ENCODE measurements at places on chromosomes 1 and 21.

GRCh38 chr1:164602480-164603093, 43.6 kb downstream of the PBX1 start:
- DNase-seq: no peak

GRCh38 chr21:35987475-35987874, 72.9 kb downstream of the SETD4 start:
- DNase-seq: no peak

DNA sequence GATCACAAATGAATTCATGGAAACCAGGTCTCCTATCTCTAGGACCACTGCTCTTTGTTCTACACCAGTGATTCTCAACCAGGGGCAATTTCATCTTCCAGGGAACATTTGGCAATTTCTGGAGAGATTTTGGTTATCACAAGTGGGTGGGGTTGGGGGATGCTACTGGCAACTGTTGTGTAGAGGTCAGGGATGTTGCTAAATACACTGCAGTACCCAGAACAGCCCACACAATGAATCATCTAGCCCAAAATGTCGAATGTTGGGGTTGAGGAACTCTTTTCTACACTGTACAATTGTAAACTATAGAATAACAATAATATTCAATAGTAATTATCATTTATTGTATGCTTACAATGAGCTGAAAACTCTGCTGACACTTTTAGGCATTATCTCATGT, 55.7 kb upstream of the UBE2U start:
- peak; percentile 35 for DNase-seq

- DNase-seq: no peak
Measured at GRCh38 chr21:25314247-25314646, 293.0 kb downstream of the MRPL39 start.

DNA sequence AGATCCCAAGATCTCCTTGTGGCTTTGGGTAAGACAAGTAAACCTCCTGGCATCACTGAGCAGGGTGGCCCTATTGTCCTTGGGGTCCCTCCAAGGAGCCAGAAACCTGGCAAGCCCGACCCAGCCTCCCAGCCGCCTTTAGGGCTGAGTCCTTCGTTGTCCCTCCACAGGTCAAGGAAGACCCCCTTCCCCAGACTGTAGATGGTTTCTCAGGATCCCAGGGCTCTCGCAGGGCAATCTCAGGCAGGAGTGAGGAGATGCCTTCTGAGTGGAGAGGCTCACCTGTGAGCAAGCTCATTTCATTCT, 71.6 kb upstream of the CSF3R start:
- DNase-seq: no peak

DNA sequence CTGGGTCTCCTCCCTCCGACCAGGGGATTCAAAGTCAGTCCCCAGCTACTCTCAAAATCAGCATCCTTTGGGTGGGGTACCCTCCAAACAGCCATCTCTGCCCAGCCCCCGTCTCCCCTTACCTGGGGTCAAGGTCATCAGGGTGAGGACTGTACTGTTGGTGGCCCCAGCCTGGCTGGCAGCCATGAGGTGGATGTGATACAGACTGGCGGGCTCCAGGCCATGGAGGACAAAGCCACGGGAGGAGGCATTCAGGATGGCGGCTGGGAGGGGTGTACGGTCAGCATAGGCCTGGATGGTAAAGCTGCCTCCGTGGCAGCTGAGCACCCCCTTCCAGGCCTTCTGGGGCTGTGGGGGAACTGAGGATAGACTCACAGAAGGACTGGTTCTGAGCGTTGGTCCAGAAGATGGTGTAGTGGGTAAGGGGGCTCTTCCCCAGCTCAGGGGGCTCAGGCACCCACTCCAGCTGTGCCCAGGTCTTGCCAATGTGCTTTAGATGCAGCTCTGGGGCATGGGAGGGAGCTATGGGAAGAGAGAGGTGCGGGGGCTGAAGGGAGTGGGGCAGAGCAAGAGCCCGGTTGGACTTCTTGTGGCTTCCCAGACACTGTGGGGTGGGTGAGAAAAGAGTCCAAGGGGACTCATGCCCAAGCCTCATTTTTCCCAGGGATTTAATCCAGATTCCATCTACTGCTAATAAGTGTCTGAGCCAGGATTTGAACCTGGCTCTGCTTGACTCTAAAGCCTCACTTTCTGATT, 3.7 kb upstream of the MRPS15 start:
- no peak for DNase-seq

- DNase-seq: no peak
Measured at GRCh38 chr1:113531321-113531720, 141.0 kb downstream of the MAGI3 start.

- no peak for DNase-seq
Measured at GRCh38 chr1:59261537-59261936, 35.4 kb upstream of the FGGY start.

GRCh38 chr1:247400685-247401084, 15.3 kb upstream of the NLRP3 start:
- DNase-seq: no peak
